ENCODE measurements at places on chromosomes 7 and 10.
A peak's percentile ranks its signal among the peaks of the same experiment; 100 is the strongest.

DNA sequence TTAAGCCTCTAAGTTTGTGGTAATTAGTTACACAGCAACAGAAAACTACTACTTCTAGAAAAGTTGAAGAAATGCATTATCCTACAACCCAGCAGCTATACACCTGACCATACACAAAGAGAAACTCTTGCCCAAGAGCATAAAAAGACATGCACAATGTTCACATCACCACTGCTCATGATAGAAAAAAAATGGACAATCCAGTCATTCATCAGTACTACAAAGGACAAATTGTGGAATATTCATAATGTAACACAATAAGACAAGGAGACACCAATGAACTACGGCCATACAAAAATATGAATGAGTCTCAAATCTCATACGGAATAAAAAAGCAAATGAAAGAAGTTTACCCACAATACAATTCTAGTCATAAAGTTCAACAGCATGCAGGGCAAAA is 87.4 kb downstream of the ZFAND4 start:
- no peak for DNase-seq

DNA sequence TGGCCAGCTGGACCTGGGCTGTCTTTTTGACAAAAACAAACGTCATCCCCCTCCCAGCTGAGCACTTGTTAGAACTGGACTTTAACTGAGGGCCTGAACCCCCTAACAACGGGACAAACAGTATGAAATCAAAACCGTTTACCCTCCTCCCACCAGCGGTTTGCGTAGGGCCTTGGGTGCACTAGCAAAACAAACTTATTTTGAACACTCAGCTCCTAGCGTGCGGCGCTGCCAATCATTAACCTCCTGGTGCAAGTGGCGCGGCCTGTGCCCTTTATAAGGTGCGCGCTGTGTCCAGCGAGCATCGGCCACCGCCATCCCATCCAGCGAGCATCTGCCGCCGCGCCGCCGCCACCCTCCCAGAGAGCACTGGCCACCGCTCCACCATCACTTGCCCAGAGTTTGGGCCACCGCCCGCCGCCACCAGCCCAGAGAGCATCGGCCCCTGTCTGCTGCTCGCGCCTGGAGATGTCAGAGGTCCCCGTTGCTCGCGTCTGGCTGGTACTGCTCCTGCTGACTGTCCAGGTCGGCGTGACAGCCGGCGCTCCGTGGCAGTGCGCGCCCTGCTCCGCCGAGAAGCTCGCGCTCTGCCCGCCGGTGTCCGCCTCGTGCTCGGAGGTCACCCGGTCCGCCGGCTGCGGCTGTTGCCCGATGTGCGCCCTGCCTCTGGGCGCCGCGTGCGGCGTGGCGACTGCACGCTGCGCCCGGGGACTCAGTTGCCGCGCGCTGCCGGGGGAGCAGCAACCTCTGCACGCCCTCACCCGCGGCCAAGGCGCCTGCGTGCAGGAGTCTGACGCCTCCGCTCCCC is at the start of gene IGFBP1:
IGFBP1 (plus strand) TSS at position 304 of the 808 bp plus-strand sequence; CDS start at position 469, 165 bp downstream.
- peak; percentile 26 for DNase-seq

- no peak for DNase-seq
These were observed 9.6 kb upstream of the FRMPD2 start for GRCh38 chr10:48284002-48284546.

GRCh38 chr10:96584035-96584434 is 2.8 kb downstream of the TM9SF3 start:
- DNase-seq: no peak

- no peak for DNase-seq
These were observed 31.9 kb downstream of the DUSP5 start for GRCh38 chr10:110529596-110530011.

- no peak for DNase-seq
These were observed 488 bp downstream of the MTERF1 start for GRCh38 chr7:91880016-91880412.

- no peak for DNase-seq
These were observed 648.5 kb upstream of the NRP1 start for GRCh38 chr10:33982995-33983394.

DNA sequence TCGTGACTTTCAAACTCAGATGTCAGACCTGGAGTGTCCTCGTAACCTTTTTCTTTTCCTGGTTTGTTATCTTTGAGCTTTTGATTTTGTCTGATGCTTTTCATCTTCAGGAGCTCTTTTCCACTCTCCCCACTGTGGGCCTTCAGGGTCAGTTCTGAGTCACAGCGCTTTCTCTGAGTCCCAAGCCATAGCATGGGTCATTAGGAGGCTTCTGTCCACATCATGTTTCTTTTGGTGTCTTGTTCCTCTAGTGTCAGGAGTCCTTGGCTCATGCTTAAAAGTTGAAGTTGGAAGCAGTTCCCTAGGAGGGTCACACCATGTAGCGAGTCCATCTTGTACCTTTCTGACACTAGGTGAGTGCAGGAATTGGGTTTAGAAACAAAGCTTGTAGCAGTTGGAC is 40.3 kb downstream of the DAGLB start:
- peak; percentile 67 for DNase-seq

DNA sequence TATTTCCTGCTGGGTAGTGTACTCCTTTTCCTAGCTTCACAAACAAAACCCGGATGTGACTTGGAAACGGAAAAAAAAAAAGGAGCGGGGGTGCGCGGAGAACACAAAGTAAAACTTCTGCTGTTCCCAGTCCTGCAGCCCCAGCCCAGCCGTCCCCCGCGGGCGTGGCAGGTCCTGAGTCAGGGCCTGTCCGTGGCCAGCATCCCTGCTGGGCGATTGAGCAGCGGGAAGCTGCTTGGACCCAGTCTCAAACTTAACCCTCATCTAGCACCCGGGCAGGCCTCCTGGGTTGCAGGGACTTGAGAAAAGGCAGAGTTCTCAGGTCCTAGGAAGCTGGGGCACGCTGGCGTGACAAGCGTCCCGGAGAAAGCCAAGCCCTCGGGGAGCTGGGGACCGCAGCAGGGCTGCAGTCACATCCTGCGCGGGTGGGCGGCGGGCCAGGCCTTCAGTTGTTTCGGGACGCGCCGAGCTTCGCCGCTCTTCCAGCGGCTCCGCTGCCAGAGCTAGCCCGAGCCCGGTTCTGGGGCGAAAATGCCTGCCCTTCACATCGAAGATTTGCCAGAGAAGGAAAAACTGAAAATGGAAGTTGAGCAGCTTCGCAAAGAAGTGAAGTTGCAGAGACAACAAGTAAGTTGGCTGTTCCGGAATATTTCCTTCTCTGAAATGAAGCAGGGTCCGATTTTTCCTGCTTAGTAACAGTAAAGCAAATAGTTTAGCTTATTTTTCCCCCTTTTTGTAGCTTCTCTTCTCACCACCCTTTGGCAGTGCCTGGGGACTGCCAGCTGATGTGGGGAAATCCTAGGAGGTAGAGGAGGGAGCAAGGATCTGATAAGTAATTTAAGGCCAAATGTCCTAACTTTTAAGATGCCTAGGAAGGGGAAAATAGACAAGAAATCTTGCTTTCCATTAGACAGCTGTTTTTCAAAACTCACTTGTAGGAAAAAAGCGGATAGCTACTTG is at the start of gene GNG11:
GNG11 (plus strand) TSS at position 129 of the 960 bp plus-strand sequence; CDS start at position 532, 403 bp downstream.
- DNase-seq: peak; percentile 76

- no peak for DNase-seq
These were observed 50.9 kb downstream of the SGCE start for GRCh38 chr7:94605031-94605430.

- no peak for DNase-seq
These were observed 286.7 kb downstream of the INHBA start for GRCh38 chr7:41416208-41416595.

- no peak for DNase-seq
These were observed 97.4 kb upstream of the DIP2C start for GRCh38 chr10:786633-787474.

DNA sequence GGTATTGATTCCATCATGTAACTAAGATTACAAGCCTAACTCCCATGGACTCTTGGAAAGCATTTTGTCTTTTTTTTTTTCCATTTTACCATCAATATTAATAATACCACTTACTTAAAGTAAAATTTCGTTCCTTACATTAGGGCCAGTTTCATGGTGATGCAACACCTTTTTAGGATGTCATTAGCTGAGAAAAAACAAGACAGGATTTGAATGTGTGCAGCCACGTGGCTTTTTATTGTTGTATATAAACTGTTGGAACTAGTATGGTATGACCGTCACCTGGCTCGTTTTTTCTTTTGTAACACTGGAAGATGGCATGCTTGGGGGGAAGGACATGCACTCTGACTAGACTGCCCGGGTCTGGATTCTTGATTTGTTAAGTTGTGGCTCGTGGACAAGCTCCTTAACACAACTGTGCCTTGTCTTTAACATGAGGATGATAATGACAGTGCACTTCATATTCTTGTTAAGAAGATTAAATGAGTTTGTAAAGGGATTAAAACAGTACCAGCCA is 42.1 kb downstream of the ARHGAP21 start:
- no peak for DNase-seq

- DNase-seq: no peak
These were observed 469.7 kb downstream of the PARD3 start for GRCh38 chr10:34345383-34345782.

- no peak for DNase-seq
These were observed 232.0 kb downstream of the SDK1 start for GRCh38 chr7:3533040-3533439.

- DNase-seq: no peak
These were observed 162.1 kb downstream of the NRG3 start for GRCh38 chr10:82037076-82037475.

- DNase-seq: no peak
These were observed 83.6 kb upstream of the TMEM106B start for GRCh38 chr7:12127455-12127854.

GRCh38 chr7:25663877-25664276 is 435.6 kb upstream of the NPVF start:
- DNase-seq: no peak

All from Caki2 (cell line).